ENCODE measurements at places on chromosomes 4 and X. TPM values are rescaled to one million over a fixed set of nuclear protein-coding genes. Genes with fewer than 3 reads are reported as not detected.

The RAI2 gene
- not detected for total RNA-seq

The DUX4 gene
- total RNA-seq = not detected

The KIF4A gene
- 11.7 TPM for total RNA-seq

The RHOXF2 gene
- not detected for total RNA-seq

The SMPX gene
- not detected for total RNA-seq

The NOX1 gene
- total RNA-seq = not detected

The UBQLN2 gene
- total RNA-seq = 10.3 TPM

The HSD17B13 gene
- total RNA-seq = 0.31 TPM

The TEC gene
- 1.0 TPM for total RNA-seq

The DCAF4L1 gene
- 0.46 TPM for total RNA-seq

The RWDD4 gene
- 20.3 TPM for total RNA-seq

The NEXMIF gene
- not detected for total RNA-seq

The FRMPD4 gene
- total RNA-seq = 0.33 TPM

The NAA11 gene
- total RNA-seq = not detected

The FHL1 gene
- 4.5 TPM for total RNA-seq

The HTN1 gene
- total RNA-seq = not detected

The P2RY8 gene
- not detected for total RNA-seq

The LDB2 gene
- total RNA-seq = 2.2 TPM

The NUDT10 gene
- total RNA-seq = 3.3 TPM
